ENCODE measurements at places on chromosomes 16 and 17.
A peak's percentile ranks its signal among the peaks of the same experiment; 100 is the strongest.

GRCh38 chr17:15112846-15113617 is 152.1 kb downstream of the PMP22 start:
- DNase-seq, result no peak

DNA sequence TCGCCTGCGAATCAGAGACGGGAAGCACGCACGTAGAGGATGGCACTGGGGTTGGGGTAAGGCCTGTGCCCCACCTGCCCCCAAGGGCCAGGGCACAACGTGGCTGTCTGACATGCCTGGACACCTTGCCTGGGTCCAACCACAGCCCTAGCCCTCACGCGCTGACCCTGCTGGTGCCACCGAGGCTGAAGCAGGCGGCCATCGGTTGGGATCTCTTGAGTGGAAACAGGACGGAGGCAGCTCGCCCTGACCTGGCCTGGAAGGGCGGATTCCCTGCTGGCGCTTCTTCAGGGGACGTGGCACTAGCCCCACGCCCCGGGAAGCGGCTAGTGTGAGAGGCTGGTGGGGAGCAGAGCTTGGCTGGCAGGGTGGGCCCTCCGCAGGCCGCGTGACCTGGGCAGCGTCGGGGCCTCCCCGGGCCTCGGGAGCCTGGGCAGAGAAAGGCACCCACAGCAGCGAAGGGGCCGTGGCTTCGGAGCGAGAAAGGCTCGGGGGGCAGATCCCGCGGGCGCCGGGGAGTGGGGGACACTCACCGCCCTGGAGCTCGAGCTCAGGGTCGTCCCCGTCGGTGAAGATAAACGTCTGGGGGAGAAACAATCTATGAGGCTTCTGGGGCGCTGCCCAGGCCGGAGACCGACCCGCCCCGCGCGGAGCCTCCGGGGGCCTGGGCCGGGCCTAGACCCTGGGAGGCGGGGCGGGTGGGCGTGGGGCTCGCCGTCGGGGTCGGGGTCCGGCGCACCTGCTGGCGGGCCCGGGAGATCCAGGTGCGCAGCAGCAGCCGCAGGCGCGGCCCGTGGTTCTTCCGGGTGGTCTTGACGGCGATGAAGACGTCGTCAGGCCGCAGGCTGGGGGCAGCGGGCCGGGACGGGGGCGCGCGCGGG is 610 bp downstream of the RFNG start:
- DNase-seq, result no peak

GRCh38 chr17:80539022-80539641 is 5.5 kb upstream of the RPTOR start:
- no peak for DNase-seq

GRCh38 chr17:56597495-56597990 is 4.0 kb downstream of the NOG start:
- DNase-seq, result no peak

DNA sequence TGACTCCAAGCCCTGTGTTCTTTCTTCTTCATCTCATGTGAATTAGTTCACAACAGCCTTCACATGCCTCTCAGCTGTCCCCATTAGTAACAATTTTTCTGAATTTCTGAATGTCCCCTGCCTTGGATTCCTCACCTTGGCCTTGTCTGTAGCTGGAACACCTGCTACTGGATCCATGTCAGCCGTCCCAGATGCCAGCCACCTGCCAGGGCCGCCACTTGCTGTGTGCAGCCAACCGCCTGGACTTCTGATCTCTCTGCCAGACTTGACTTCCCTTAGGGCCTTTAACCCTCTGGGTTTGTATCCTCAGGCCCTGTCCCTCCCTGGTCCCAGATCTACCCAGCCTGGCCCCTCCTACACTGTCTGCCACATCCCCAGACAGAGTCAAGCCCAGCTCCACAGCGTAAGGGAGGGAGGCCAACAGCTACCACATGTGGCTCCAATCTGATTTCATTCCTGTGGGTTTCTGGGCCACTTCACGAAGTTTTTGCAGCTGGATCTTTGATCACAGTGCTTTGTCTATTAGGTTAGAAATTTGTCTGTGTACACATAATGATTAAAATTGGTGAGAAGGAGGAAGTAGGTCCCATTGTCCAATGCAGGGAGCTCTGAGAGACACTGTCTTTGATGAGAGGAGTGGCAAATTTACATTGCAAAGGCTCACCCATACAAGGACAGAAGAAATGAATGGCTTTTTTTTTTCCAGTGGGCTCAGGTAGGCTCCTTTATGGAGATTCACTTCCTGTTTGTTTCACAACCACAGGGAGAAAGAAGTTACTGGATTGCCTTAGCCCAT is 15.3 kb downstream of the MPP2 start:
- peak; percentile 38 for DNase-seq

GRCh38 chr17:31477417-31478055 is 86.1 kb downstream of the RAB11FIP4 start:
- DNase-seq, result no peak

GRCh38 chr17:31786796-31787481 is 72.1 kb downstream of the COPRS start:
- no peak for DNase-seq

DNA sequence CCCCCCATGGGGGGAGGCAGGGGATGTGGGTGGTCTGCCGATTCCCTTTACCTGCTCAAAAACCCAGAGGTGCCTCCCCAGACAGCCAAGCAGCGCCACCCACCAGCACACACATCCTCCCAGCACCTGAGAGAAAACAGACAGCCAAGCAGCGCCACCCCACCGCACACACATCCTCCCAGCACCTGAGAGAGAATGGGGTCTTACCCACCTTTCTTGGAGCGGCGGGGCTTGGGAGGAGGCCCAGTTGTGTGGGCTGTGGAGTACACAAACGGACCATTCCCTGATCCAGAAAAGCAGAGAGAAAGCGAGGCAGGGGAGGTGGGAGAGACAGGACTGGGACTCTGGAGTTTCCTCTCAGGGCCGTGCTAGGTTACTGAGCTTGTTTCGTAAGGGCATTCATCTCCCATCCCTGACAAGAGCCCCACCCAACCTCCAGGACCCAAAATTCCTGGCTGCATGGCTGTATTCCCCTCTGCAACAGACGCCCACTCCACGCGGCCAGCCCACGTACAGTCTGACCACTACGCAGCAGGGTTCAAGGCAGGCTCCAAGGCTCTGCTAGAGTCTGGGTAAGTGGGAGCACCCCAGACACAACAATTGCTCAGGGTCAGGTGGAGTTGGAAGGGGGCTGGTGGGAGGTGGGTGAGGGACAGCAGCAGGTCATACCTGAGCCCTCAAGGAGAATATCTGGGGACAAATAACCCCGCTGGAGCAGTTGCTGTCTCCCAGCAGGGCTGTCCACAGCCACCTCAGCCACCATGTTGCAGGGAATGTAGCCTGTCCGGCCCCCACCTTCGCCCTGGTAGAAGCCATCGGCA is 22.3 kb downstream of the TSPOAP1 start:
- no peak for DNase-seq

GRCh38 chr17:15123593-15124263 is 141.4 kb downstream of the PMP22 start:
- no peak for DNase-seq

GRCh38 chr17:78127888-78128550 is 536 bp downstream of the TMC6 start:
- no peak for DNase-seq

DNA sequence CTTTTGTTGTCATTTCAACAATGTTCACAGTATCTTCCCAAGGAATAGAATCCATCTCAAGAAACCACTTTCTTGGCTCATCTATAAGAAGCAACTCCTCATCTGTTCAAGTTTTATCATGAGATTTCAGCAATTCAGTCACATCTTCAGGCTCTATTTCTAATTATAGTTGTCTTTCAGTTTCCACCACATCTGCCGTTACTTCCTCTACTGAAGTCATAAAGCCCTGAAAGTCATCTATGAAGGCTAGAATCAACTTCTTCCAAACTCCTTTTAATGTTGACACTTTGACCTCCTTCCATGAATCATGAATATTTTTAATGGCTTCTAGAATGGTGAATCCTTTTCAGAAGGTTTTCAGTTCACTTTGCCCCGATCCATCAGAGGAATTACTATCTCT is 102.1 kb downstream of the CDH13 start:
- DNase-seq, result no peak

- DNase-seq, result no peak
Measured at GRCh38 chr17:76384987-76385891, 830 bp downstream of the SPHK1 start.

- no peak for DNase-seq
Measured at GRCh38 chr16:86516623-86517003, 6.3 kb downstream of the FOXF1 start.

DNA sequence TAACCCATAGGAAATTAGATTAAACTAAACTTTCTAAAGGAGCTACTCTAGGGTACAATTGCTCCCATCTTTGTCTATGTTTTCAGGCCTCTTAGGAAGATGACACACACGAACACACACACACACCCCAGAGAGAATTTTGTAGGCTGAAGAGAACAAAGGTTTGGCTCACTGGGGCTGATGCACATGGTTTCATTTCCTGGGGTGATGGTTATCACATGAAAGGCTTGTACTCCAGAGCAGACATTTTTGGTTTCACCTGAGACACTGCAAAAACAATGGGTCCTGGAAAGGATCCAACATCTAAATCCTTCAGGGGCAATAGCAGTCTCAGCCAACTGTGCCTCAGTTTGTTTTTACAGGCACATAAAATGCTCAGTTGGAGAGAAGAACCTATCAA is 62.8 kb downstream of the GRB7 start:
- no peak for DNase-seq

DNA sequence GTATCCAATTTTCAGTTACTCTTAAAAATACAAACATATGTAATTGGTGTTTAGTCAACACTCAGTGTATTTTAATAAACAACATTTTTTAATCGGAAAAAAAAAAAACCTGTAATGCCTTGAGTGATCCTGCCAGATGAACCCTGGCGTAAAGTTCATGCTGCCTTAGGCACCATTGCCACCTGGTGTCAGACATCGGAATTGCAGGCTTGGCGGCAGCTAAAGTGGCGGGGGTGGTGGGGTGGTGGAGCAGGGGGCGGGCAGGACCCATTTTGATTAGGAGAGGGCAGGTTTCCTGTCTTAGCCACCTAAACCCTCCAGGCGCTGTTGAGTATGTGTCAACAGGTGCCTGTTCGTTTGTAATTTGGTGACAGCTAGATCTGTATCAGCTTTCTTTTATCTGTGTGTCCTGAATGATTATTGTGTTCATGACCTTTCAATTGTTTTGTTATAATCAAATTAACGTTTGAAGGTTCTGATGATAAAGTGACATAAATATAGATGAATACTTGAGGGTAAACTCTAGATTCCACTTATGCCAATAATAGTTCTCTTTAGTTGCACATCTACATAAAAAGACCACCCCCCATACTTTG is 588.7 kb downstream of the CDH13 start:
- no peak for DNase-seq

- DNase-seq, result no peak
Measured at GRCh38 chr17:11242411-11242810, 1.4 kb downstream of the SHISA6 start.

GRCh38 chr16:82874672-82875071 is 247.9 kb downstream of the CDH13 start:
- no peak for DNase-seq

GRCh38 chr16:62018301-62019060 is 17.8 kb downstream of the CDH8 start:
- DNase-seq, result no peak

GRCh38 chr17:68035131-68035522 is 408 bp upstream of the KPNA2 start:
- no peak for DNase-seq

GRCh38 chr16:16857012-16857411 is 478.1 kb downstream of the NPIPA7 start:
- no peak for DNase-seq

DNA sequence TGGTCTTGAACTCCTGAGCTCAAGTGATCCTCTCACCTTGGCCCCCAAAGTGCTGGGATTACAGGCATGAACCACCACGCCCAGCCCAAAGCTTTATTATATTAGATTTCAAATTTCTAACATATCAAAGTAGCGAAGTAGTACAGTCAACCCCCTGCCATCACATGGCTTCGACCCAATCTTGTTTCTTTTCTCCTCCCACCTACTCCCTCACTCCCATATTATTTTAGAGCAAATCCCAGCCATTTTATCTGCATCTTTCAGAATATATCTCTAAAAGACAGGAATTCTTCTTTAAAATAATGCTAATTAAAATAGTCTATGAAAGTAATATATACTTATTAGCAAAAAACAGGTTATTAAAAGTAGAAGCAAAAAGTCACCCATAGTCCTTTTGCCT is 893 bp downstream of the IGSF6 start:
- no peak for DNase-seq

DNA sequence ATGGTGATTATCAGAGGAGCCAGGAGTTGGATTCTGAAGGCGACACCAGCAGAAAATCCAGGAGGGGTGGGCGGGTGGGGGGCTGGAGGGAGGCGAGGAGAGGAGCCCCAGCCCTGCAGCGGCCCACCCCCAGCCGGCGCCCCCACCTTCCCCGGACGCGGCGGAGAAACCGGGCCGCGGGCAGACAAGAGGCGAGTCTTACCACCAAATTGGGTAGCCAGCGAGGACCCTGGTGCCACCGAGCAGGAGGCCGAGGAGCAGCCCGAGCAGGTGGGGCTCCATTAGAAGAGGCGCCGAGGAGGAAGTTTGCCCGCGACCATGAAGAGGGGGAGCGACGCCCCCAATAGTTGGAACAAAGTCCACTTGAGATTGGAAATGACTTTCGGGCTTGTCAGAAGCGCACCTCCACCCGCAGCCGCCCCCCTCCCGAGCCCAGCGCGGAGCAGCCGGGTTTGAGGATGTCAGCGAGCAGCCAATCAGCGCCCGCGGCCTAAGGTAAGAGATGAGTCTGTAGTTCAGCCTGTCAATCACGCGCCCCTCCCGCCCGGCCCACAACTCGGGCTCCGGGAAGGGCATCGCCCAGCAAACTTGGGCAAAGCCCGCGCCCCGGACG is at the start of gene WNT3:
Gene WNT3, minus strand, starts transcription at position 377 of the 613 bp plus-strand sequence. Its CDS starts 95 bp downstream, at position 282.
- DNase-seq, result no peak

DNA sequence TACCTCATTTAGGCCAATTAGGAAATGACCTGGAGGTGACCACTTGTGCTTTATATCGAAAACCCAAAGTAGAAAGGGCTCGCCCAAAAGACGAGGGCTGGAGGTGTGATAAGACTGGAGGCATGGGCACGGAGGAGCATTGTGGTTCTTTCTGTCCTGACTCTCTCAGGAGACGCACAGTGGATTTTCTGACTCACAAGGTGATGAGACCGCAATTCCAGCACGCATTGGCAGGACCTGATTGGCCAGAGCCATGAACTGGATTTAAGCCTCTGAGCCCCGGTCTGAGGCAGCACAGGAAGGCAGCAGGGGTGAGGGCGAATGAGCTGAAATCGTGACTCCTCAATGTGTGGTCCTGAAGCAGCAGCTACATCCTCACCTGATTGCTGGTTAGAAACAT is 559.1 kb upstream of the SALL1 start:
- DNase-seq, result no peak

All from AG09319 (cell line).